Inflammatory macrophage (primary cell): ENCODE measurements at places on chromosomes 1 and 21.
A peak's percentile ranks its signal among the peaks of the same experiment; 100 is the strongest.

- DNase-seq: peak; percentile 70
Observed at GRCh38 chr1:36446746-36447145, 3.5 kb downstream of the OSCP1 start.

DNA sequence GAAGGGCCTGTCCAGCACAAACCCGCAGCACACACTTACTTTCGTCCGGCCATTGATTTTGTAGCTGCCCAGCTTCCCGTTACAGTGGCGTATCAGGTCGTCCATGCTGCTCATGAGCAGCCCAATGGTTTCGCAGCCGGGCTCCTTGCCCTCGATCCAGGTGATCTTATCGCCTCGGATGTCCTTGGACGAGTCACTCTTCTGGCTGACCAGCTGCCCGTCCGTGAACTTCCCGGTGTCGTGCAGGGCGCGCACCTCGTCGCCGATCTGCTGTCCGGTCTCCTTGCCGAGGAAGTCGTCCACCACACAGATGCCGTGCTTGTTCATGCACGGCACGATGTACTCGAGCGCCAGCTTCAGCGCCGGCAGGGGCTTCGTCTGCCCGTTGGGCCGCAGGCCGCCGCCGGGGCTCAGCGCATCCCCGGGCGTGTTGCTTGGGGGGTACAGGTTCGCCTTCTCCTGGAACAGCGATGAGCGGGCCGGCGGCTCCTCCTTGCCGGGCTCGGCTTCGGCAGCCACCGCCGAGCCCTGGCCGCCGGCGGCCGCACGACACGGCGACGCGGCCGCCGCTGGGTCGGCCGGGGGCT is 1.0 kb downstream of the EGLN1 start:
- peak; percentile 23 for DNase-seq

- no peak for DNase-seq
Observed at GRCh38 chr1:54309631-54310366, 96.4 kb downstream of the SSBP3 start.

DNA sequence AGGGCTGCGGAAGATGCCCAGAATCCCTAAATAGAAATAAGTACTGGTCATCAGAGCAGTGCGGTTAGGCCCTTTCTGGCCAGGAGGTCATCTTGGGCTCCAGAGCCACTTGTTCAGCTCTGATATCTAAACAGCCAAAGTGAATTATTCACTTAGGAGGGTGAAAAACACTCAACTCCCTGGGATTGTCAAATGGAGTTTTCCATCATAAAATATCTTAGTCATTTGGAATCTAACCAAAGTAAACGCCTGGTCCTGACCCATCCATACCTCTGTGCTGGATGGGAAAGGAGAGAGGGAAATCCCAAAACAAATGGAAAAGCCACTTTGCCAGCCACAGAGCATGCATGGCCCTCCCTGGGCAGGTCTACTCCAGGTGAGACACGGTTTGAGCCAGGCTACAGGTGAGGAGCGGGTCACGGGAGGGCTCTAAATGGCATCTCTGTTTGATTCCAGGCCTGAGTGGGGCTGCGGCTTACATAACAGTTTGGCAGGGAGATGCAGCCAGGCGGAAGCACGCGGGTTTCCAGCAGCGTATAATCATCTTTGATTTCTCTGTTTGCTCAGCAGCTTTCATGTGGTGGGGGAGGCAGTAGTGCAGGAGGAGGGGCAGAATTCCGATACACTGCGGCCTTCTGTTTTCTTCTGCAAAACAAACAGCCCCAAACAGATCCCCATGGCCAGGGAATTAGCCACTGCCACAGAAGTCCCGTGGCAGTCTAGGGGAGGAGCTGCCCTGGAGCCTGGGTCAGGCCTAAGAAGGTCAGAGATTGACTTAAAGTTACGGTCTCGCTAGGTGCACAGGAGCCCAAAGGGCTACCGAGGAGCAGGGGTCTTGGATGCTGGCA is 59.1 kb upstream of the ZNF648 start:
- DNase-seq: no peak

DNA sequence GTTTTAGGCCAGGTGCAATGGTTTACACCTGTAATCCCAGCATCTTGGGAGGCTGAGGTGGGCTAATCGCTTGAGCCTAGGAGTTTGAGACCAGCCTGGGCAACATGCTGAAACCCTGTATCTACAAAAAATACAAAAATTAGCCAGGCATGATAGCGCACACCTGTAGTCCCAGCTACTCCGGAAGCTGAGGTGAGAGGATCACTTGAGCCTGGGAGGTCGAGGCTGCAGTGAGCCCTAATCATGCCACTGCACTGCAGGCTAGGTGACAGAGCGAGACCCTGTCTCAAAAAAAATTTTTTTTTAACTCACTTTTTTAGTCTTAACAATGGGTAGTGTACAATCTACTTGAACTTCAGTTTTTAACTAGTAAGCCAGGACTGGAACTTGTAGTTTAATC is 137.5 kb downstream of the HS2ST1 start:
- DNase-seq: no peak

GRCh38 chr1:92857817-92858216 is 26.0 kb downstream of the RPL5 start:
- DNase-seq: no peak

- DNase-seq: no peak
Observed at GRCh38 chr1:111347026-111347425, 56.4 kb downstream of the CHIA start.

DNA sequence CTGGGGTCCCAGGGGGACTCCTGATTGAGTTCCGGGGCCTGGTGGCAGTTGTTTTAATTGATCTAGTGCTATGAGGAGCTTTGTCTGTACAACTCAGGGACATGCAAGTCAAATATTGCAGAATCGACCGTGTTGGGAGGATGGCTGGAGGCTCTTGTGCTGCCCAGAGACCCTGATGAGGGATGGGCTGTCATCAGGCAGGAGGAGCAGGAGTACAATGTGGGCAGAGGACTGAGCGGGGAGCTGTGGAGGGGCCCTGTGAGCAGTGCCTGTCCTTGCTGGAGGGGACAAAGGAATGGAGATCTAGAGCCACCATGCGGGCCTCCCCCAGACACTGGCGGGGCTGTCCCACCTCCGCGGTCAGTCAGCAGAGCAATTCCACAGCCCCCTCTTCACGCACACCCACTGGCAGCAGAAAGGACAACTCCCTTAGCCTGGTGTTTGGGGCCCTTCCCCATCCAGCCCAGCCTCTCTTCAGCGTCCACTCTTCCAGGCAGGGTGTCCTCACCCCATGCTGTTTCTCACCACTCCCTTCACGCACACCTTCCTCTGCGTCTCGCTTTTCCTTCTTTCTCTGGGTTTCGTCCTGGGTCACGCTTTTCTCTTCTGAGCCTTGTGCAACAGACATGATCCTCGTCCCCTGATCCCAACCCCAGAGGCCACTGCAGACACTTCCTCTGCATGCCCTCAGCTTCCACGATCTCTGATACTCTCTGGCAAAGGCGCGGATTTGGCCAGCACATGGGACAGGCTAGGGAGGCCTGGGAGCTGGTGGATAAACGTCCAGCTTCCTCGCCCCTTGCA is 122.6 kb downstream of the GRIK3 start:
- DNase-seq: no peak

- no peak for DNase-seq
Observed at GRCh38 chr1:204150702-204151551, 917 bp downstream of the ETNK2 start.

DNA sequence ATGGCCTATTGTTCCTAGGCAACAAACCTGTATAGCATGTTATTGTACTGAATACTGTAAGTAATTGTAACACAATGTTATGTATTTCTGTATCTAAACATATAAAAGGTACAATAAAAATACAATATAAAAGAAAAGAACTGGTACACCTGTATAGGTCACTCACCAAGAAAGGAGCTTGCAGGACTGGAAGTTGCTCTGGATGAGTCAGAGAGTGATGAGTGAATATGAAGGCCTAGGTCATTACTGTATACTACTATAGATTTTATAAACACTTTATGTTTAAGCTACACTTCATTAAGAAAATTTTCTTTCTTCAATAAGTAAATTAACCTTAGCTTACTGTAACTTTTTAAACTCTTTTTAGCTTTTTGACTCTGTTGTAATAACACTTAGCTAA is 559.9 kb downstream of the PLPP3 start:
- DNase-seq: no peak

DNA sequence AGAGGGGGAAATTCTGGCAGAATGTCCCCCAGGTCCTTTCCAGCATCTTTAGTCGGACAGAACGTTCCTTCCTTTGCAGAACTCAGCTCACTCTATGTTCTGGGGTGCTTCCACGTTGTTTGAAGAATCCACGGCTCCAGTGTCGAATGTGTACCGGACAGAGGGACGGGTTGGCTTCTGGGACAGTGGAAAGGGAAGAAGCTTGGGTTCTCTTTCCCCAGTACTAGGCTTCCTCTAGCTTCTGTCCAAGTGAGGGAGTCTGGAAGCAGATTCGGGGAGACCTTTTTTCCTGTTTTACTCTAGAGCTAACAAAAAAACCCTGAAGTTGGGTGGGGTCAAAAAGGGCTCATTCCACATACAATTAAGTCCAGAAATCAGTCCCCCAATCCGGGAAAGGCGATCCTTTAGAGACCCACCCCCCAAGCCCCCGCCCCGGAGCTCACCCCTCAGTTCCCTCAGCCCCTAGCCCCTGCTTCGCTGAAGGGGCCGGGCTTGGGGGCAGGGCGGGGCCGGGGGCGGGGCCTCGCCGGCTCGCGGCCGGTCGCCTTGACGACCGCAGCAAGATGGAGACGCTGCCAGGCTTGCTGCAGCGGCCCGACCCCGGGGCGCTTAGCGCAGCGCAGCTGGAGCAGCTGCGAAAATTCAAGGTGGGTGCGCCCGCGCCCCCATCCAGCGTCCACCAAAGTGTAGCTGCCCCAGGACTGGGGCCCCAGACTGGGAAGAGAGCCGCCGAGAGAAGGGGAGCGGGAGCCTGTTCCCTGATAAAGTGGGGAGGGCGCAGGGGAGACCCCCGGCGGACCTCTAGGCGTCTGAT is at the start of gene RIIAD1:
Gene RIIAD1, plus strand, starts transcription at position 549 of the 814 bp plus-strand sequence. Its CDS starts 15 bp downstream, at position 564.
- DNase-seq: peak; percentile 21

- DNase-seq: no peak
Observed at GRCh38 chr1:53503433-53504217, 44.4 kb downstream of the DMRTB1 start.

- no peak for DNase-seq
Observed at GRCh38 chr1:81880781-81881180, 80.0 kb downstream of the ADGRL2 start.

DNA sequence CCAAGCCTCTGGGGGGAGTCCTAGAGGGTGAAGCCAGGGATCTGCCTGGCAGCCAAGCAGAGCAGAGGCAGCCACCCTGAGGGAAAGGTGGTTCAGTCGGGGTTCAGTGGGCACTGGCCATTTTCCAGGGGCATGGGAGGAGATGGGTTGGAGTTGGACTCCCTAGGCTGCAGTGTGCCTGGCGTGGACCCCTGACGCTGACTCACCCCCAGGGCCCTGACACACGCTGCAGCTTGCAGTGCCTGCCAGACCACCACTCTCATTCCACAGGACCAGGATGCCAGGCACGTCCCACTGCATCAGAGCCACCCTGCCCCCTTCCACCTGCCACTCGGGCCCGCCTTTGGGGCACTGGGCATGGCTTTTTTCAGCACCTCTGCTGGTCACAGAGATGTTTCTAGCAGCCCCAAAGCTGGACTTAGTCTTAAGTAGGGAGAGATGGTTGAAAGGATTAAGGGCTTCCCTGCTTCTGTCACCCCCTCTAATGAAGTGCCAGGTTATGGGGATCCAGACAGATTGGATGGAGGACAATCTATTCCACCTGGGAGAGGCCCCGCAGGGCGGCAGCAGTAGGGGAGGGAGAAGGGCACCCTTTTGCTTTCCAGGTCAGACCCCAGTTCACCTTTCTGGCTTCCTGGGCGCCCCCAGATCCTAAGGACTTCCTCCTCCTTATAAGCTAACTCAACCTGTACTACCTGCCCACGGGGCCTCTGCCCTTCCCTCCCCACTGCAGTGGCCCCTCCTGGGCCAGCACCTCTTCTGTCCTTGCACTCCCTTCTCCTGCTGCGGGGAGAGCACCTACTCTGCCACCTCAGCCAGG is 1.6 kb downstream of the SYT2 start:
- DNase-seq: no peak

- DNase-seq: no peak
Observed at GRCh38 chr1:35220976-35221375, 28.0 kb upstream of the SFPQ start.

DNA sequence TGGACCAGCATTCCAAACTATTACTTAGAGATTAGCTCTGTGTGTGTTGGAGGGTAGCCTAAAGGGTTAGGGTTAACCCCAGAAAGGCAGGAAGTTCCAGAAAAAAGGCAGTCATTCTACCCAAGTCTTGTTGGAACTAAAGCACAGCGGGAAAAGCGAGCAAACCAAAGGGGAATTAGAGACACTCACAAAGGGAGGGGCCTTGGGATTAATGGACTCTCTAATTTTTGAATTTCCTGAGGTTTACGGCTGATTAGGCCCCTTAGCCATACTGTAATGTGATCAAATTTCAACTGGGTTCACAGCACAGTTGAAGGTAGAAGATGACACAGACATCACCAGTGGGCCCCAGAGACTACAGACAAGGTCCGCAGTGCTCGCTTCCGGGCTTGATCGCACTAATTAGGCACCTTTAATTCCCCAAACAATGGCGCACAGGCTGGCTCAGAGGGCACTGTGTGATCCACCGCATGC is 28.3 kb downstream of the CAPZB start:
- DNase-seq: no peak

DNA sequence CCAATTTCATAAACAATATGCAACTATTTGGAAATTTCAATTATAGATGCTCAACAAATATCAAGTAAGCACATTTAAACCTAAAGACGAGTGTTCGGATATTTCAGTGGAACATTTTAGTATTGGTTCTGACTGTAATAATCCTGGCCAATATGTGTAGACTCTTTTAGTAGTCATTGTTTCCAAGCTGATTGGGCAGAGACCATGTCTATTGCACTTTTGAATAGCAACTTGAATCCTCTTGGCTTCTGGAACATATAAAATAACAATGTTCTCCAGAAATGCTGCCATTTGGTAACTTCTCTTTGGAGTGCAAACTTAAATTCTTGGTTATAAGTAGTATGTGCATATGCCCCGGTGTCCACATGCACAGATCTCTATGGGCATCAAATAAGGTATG is 205.5 kb upstream of the C1orf105 start:
- DNase-seq: no peak

- no peak for DNase-seq
Observed at GRCh38 chr21:34335316-34335715, 28.5 kb upstream of the KCNE2 start.

DNA sequence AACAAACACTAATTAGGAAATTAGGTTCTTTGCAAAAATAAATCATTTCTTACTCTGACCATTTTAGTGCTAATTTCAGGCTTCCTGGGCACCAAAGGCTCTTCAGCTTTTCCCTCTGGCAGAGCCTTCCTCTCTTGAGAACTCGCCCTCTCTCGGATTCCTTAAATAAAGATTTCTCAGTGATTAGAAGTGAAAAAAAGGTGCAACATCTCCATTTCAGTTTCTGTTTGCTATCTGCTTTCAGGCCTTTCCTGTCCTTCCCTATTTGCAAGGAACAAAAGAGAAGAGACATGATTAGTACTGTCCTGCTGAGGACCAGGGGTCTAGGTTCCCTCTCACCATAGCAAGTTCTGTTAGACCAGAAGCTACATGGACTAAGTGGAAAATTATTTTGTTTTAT is 27.8 kb upstream of the CACYBP start:
- DNase-seq: no peak

GRCh38 chr1:195637539-195637938 is 970.7 kb downstream of the KCNT2 start:
- DNase-seq: no peak
